ENCODE measurements at places on chromosomes 16 and 17. TPM values are rescaled to one million over a fixed set of nuclear protein-coding genes. Genes with fewer than 3 reads are reported as not detected.

GRCh38 chr17:40025991-40026815, 11.0 kb downstream of the CSF3 start:
- DNase-seq: no peak

GRCh38 chr17:41467561-41467960, 375 bp upstream of the KRT32 start:
- no peak for DNase-seq

KRTAP4-9 gene
- not detected for total RNA-seq

GRCh38 chr16:50941681-50942080, 199.8 kb downstream of the CYLD start:
- no peak for DNase-seq

FOXN1 gene
- not detected for total RNA-seq

DNA sequence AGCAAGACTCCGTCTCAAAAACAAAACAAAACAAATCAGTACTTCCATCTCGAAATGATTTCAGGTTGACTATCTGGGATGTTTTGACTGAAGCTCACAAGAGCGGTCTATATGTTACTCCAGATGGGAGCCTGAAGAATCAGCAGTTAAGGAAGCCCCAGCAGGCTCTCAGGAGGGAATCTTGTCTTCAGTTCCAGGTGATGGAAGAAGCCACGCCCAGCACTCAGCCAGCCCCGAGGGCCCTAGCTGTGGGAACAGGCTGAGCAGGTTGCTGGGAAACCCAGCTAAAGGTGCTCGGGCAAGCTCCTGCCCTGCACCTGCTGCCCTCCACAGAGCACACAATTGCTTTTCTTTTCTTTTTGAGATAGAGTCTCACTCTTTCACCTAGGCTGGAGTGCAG, 32.4 kb downstream of the WIPI1 start:
- DNase-seq: no peak

GRCh38 chr17:43774304-43775250, 4.2 kb downstream of the DUSP3 start:
- no peak for DNase-seq

DNA sequence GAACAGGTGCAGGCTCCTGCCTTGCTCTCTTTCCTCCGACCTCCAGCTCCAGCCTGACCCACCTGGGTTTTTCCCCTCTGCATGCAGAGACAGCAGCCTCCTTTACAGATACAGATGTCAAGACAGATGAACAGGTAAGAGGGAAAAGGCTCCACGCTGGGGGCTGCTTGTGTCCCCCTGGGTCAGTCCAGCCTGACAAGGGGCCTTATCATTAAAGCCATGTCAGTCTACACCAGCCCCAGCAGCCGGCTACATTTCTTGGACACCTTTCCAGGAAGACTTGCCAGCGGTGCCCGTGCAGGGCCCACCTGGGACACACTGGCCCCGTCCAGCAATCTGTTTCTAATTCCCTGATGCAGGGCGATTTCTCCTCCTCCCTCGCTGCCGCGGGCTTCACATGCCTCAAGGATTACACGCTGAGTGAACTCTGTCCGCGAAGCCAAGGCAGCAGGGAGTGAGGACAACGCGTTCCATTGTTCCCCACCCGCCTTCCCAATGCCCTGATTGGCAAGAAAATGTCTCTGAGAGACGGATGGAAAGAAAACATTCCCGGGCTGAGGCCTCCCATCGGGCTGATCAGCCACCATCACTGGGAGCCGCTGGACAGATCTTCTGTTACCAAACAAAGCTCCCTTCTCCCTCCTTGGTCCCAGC, 184.7 kb downstream of the C16orf95 start:
- DNase-seq: no peak

- DNase-seq: no peak
Observed at GRCh38 chr16:48354877-48355855, 30.0 kb downstream of the SIAH1 start.

CACNG1 gene
- not detected for total RNA-seq

DNA sequence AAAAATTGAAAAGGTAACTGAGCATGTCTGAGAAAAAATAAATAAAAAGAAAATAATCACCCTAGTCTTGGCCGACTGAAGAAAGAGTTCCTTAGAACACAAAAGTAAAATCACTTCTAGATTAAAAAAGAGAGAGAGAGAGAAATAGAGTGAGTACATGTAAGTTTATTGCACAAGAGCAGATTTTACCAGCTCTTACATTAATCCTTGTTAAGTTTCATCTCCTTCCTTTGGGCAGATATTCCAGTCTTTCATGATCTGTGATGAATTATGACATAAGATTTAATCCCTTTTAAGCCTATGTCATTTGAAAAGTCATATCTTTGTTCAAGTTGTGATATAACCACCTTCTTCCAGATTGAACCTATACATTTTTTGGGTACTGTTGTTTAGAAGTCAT, 54.8 kb downstream of the NFAT5 start:
- DNase-seq: peak; percentile 85

DNA sequence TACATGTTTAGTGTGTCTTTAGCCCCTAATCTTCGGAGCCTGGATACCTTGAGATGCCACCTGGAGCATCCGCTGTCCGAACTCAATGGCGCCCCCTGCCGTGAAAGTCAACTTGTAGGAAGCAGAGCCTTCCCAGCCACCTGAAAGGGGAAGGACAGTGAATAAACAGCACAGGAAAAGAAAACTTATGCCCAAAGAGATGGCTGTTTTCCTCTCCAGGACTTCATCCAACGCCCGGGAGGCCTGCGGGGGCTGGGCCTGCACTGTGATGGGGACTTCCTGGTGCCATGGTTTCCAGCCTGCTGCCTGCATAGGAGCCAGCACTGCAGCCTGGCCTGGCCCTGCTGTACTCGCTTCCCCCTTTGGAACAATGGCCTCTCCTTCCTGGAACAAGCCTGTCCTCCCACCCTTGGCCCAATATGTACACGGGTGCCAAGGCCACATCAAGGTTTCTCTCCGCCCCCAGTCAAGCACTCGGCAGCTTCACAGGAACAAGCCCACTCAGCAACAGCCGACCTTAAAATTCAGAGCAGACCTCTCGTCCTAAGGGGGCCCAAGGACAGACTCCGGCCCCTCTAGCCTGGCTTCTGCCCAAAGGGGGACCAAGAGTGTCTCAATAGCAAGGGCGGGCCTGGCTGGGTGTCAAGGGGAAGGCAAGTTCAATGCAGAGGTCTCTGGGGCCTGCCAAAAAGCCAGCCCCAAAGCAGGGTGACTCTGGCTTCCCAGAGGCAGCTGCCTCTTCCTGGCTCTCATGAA, 4.5 kb upstream of the UNC13D start:
- DNase-seq: peak; percentile 53

NPIPA8 gene
- total RNA-seq: 0.32 TPM

TNK1 gene
- total RNA-seq: under 0.01 TPM

DNA sequence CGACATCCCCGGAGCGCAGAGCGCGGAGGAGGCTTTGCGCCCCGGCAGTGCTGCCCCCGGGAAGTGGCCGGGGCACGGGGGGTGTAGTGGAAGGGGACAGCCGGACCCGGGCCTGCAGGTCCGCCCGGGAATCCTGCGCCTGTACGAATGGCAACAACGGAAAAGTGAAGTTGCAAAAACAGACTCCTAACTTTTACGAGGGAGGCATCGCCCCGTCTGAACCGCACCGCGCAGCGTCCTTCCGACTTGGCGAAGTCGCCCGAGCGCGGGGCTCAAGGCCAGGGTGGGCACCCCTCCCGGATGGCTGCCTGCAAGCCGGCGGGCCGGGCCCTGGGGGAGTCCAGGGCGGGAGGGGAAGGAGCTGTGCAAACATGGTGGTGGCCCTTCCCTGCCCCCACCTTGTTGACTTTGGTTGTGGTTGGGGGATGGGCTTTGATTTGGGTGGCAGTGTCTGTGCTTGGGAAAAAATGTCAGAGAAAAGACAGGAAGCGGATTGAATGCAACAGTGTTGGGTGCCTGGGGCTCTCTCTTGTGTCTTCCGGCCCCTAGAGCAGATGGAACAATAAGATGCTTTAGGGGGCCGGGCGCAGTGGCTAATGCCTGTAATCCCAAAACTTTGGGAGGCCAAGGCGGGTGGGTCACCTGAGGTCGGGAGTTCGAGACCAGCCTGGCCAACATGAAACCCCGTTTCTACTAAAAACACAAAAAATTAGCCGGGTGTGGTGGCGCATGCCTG, 675 bp downstream of the RNF213 start:
- peak; percentile 65 for DNase-seq

SLC5A2 gene
- total RNA-seq: under 0.01 TPM

GRCh38 chr16:5884996-5885395, 787.4 kb upstream of the EEF2KMT start:
- DNase-seq: no peak

NPTX1 gene
- total RNA-seq: 1.3 TPM

Data from fibroblast of villous mesenchyme (primary cell).